Stimulated activated CD4-positive, alpha-beta T cell treated with anti-CD3 and anti-CD28 coated beads, Interleukin-12 subunit alpha, Interleukin-12 subunit beta, amount 100 ng/mL, for 4 hours (primary cell): ENCODE measurements at places on chromosomes 5 and 9.

- no peak for DNase-seq
Measured at GRCh38 chr9:121059998-121060636, 10.0 kb upstream of the C5 start.

DNA sequence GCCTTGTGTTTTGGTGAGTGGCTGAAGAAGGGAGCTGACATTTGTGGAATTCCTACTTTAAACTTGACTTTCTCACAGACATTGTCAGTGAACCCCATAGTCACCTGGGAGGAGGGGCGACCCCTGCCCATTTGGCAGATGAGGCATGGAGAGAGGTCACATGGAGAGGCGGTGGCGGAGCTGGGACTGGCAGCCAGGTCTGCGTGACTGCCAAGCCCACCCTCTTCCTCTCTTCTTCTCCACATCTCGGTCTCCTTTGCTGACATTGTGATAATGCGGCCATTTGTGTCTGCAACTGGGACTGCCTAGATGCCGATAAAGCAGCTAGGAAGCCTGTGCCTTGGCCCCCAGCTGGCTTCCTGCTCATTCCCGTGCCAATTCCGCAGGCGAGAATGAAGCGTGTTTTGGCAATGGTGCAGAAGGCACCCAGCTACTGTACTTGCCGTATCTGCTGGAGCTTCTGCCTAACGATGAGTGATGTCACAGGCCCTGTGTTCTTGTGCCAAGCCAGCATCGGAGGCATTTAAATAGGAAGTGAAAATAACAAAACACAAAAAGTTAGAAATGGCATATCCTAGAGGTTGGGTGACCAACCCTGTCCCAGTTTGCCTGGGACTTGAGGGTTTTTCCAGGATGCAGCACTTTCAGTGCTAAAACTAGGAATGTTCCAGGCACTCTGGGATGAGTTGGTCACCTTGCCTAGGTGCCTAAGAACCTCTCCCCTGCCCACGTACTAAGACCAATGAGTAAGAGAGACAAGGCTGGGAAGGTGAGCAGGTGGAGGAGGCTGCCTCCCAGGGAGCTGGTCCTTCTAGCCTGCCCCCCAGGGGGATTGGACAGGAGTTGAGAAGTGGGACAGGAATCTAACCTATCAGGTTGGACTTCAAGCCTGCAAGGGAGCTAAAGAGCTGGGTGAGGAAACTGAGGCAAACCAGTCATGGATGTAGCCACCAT lies 23.6 kb downstream of the OLFML2A start:
- no peak for DNase-seq

DNA sequence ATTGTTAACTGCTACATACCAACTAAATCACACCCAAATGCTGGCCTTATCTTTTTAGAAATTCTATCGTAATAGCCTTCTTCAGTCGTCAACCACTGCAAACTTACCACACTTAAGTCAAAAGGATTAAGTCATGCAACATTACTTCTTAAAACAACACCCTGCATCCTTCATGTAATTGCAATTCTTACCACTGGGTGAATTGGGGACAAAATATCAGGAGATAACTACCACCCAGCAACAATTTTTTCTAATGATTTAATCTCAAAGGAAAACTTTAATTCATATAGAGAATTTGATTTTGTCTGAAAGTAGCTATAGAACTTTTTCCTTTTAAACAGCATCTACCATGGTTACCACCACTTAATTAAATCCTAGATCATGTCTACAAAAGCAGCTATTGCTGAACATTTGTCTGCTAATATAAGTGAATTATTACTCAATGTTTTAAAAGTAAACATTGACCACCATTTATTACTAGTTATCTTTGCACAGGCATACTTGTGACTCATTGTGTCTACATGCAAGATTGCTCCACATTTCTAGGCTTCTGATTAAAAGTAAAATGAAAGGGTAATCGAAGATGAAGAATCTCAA lies 10.5 kb downstream of the MLLT3 start:
- DNase-seq, result no peak

- peak; percentile 10 for DNase-seq
Measured at GRCh38 chr5:76547242-76547890, 75.8 kb downstream of the F2RL2 start.

GRCh38 chr5:172546196-172546595 lies 91.9 kb upstream of the SH3PXD2B start:
- no peak for DNase-seq

DNA sequence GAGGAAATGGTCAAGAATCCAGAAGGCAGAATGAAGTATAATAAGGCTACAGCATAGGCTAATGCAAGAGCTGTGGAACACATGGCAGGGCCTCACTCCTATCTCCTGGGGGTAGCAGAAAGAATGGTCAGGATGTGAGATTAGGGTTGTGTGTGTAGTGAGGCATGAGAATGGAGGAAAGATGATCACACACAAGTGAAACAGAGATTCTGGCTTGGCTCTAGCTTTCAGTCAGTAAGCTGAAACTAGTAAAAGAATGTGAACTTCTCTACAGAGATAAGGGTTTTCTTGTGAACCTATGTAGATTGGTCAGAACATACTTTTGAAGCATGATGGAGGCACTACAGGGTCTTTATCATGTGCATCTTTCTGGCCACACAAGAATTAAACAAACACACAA lies 298.8 kb downstream of the ASTN2 start:
- no peak for DNase-seq

- DNase-seq, result no peak
Measured at GRCh38 chr9:135073741-135074305, 13.6 kb upstream of the OLFM1 start.

GRCh38 chr9:94301583-94301982 lies 26.9 kb downstream of the NUTM2F start:
- no peak for DNase-seq

GRCh38 chr9:109447329-109448076 lies 50.6 kb downstream of the PTPN3 start:
- DNase-seq, result no peak

- DNase-seq, result no peak
Measured at GRCh38 chr5:151740958-151741373, 17.5 kb downstream of the ATOX1 start.

DNA sequence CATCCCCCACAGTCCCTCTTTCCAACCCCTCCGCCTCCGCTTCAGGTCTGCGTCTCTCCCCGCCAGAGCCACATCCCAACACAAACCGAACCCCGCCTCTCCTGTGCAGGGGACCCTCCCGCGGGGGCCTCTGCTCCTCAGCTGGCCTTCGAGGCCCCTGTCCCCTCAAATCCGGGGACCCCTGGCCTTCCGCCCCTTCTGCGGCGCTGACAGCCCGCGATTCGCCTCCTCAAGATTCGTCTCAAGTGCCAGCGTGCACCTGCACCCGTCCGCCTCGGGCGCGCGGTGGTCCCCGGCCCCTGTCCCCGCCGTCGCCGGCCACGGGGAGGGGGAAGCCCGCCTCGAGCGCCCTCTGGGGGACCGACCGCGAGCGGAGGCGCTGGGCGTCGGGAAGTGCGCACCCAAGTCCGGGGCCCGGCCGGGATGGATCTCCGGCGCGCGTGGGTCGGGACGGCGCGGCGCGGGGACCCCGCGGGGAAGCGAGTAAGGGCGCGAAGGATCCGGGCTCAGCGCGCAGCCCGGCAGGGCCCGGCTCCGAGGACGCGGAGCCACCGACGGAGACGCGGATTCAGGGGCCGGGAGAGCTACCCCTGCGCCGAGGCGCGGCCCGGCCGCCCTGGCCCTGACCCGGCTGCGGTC lies 623 bp downstream of the FLT4 start:
- peak; percentile 18 for DNase-seq

- no peak for DNase-seq
Measured at GRCh38 chr5:143401227-143402016, 2.1 kb downstream of the NR3C1 start.

- DNase-seq, result no peak
Measured at GRCh38 chr9:134961331-134962064, 43.8 kb upstream of the FCN1 start.

GRCh38 chr5:106854105-106854687 lies 816.5 kb downstream of the EFNA5 start:
- DNase-seq, result no peak

DNA sequence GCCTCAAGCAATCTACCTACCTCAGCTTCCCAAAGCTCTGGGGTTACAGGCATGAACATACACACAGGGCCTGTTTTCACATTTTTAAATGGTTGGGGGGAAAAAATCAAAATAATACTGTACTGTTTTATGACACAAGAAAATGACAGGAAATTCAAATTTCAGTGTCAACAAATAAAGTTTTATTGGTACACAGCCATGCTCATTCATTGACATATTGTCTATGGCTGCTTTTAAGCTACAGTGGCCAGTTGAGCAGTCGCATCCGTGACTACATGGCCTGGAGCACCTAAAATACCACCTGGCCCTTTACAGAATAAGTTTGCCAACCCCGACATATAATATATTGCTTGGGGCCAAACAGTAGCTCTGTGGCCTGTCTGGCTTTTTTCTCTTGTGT lies 56.4 kb upstream of the GGTA1 start:
- no peak for DNase-seq

GRCh38 chr5:135990528-135991255 lies 35.9 kb upstream of the LECT2 start:
- DNase-seq, result no peak

DNA sequence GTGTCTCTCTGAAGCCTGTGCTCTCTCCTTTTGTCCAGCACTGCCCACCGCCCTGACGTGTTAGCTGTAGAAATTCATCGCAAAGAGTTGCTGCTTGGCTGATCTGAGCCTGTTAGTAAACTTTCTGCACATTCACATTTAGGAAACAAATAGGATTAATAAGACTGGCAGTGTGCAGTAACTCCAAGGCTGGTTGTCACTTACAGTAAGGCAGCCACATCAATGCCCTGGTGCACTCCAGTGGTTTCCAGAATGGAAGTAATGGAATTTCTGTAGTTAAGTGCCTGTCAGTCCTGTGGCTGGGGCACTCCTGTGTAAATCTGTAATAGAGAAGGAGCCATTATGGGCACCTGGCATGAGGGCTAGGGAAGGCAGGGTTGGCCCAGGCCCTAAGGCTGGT lies 70.6 kb downstream of the DOCK2 start:
- no peak for DNase-seq

DNA sequence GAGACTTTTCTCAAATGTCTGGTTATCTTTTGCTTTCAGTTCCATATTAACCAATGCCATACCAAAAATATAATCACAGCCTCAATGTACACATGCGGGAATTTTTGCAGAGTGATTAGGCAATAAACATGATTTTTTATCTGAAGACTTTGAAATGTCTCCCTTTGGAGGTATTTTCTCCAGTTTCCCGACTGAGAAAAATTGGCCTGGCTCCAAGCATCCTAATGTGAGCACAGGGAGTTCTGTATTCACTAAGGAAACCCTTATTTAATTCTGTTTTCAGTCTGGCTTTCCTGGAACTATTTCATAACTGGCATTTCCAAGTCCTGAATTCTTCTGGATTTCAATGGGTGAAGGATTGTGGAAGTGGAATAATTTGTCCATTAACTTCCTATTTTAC lies 8.5 kb downstream of the HCN1 start:
- DNase-seq, result no peak

- DNase-seq, result no peak
Measured at GRCh38 chr5:171453056-171453725, 33.7 kb downstream of the FGF18 start.

DNA sequence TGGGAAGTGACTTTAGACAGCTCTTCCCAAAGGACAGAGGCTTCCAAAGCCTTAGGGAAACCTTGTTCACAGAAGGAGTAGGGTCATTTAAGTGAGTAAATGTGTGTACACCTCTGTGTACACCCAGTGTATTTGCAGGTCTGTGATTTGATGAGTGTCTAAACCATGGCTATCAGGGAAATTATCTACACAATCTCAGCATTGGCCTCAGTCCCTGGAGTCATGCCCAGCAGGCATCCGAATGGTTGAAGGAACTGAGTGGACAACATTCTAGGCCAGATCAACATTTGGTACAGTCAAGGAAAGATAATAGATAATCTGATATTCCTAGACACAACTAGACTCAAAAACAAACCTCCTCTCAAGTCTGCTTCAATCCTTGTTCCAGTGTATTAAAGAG lies 258.4 kb upstream of the DAPK1 start:
- DNase-seq, result no peak

GRCh38 chr5:76471406-76471805 lies 68.3 kb downstream of the IQGAP2 start:
- no peak for DNase-seq

- no peak for DNase-seq
Measured at GRCh38 chr5:174418809-174419539, 305.4 kb upstream of the MSX2 start.

DNA sequence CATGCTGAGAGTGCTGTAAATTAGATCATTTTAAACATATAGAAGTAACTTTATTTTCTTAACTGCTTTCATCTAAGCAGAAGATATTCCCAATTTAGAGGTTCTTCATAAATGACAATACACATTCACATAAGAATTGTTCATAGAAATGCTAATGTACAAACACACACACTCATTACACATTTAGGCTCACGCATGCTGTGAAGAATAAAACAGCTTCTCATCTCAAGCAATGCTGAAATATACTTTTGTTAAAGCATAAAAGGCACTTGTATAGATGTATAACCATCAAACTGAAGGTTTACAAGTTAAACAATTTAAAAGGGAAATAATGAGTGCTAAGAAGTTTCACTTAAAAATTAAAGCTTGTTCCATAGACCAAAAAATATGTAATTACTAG lies 18.1 kb upstream of the FTMT start:
- no peak for DNase-seq
